ENCODE measurements at places on chromosomes 13 and 19. TPM values are rescaled to one million over a fixed set of nuclear protein-coding genes. Genes with fewer than 3 reads are reported as not detected.
A peak's percentile ranks its signal among the peaks of the same experiment; 100 is the strongest.

DNA sequence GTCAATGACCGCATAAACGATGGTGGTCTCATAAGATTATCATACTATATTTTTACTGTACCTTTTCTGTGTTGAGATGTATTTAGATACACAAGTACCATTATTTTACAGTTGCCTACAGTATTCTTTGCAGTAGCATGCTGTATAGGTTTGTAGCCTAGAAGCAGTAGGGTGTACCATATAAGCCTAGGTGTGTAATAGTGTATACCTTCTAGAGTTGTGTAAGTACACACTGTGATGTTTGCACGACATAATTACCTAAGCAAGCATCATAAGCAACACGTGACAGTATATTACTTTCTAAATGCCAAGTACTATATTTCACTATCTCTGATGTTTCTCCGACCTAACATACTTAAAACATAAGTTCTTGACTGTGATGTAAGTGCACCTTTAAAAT, 2.7 kb downstream of the LPAR6 start:
- ATAC-seq = peak; percentile 54

DNA sequence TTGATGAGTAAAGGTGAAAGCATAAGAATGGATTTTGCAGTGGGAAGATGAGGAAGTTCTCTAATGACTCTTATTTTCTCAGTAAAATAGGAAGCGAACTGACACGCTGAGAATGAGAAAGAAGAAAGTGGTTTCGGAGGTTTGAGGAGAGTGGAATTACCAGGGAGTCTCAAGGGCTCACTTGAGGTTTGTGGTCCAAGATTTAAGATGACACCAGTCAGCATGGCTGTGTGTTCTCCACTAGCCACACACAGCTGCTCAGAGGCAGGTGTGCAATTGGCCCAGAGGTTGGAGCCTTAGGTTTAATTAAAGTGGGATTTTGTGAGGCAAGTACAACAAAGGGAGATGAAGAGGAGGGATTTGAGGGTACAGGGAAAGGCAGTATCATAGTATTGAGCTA, 99.6 kb upstream of the NBEA start:
- no peak for ATAC-seq

DNA sequence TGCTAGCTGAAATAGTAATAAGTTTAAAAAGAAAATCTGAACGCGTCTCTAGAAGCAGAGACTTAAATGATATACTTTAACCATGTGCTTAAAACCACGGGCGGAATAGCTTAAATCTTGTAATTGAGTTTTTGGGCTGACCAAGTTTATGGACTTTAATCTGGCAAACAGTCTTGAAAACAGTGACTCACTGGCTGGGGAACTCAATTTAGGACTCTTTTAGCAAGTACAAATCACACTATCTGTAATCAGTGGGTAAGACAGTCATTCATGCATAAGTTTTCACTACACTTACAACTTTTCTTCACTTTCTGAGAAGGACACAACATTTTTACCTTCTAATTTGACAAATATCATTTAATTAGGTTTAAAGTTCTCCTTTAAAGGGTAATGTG, 26.8 kb downstream of the ZNF627 start:
- ATAC-seq = peak; percentile 60

DNA sequence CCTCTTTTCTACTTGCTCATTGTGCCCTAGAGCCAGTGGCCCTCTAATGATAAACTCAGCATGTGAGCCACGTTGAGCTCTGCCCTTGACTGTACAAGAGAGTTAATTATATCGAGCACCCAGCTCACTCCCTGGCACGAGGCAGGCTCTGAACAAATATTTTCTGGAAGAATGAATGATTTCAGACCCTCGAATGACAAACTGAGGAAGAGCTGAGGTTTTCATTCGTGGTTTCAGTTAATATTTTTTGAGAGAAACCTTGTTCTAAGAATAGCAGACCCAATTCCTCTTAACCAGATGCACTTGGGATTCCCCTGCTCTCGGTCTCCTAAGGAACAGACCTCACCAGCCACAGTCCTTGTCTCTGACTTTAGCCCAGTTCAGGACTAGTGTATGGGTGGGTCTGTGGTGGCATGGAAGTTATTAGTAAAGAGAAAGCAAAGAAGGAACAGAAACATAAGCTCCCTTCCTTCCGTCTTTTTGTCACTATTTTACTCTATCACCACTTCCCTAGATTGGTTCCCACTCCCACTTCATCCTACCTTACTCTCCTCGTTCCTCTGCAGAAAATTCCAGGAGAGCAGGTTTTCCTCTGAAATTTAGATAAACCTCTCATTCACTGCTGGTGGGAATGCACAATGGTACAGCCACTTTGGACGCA, 22.1 kb upstream of the WDFY2 start:
- peak; percentile 90 for ATAC-seq

DNA sequence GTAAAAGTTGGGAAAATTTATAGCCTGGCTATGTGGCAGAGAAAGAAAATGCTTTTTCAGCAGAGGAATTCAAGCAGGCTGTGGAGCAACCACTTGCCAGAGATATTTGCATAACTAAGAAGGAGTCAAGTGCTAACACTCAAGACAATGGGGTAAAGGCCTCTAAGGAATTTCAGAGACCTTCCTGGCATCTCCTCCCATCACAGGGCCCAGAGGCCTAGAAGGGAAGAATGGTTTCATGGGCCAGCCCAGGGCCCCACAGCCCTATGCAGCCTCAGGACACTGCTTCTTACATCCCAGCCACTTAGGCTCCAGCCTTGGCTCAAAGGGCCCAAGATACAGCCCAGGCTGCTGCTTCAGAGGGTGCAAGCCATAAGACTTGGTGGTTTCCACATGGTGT, 14.3 kb downstream of the SLC15A1 start:
- no peak for ATAC-seq

GRCh38 chr19:9705836-9706235, 30.9 kb upstream of the ZNF562 start:
- ATAC-seq = no peak

GRCh38 chr13:113973218-113974164, at the start of gene C13orf46:
Gene C13orf46 (minus strand): TSS chr13:113974076. CDS start chr13:113973997, 79 bp downstream.
- ATAC-seq = no peak

GRCh38 chr13:33536601-33537000, 251.0 kb upstream of the STARD13 start:
- ATAC-seq = peak; percentile 25

DNA sequence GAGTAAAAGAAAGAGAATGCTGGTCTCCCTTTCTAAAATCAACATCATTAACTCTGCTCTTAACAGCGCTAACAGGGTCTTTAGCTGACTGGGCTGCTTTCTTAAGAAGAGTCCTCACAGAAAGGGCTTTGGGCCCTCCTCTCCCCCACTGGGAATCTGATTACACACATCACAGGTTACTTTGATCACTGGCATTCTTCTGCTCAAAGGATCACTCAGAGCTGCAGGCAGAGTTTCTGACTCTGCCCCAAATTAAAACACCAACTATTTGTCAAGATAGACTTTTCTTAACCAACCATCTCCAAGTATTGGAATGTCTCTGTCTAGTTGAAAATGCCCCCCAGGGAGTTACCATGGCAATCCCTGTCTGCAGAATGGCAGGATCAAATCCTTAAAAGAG, 31.1 kb upstream of the SIAH3 start:
- ATAC-seq = no peak

- ATAC-seq = peak; percentile 44
Observed at GRCh38 chr19:50817941-50818858, 5.4 kb downstream of the KLK1 start.

- ATAC-seq = no peak
Observed at GRCh38 chr19:34596115-34596514, 80.8 kb downstream of the SCGB2B2 start.

DNA sequence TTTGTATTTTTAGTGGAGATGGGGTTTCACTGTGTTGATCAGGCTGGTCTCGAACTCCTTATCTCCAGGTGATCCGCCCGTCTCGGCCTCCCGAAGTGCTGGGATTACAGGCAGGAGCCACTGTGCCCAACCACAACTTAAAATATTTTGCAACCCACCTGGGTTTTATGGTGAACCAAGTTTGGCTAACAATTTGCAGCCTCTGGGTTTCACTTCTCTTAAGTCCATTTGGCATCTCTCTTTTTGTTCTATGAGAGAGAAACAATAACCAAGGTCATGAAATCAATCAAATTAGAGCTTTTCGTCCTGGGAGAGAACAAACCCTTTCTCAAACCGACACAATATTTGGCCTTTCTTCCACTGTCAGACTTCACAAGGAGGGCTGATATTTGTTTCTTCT, 5.6 kb upstream of the SMAD9 start:
- ATAC-seq = no peak

DNA sequence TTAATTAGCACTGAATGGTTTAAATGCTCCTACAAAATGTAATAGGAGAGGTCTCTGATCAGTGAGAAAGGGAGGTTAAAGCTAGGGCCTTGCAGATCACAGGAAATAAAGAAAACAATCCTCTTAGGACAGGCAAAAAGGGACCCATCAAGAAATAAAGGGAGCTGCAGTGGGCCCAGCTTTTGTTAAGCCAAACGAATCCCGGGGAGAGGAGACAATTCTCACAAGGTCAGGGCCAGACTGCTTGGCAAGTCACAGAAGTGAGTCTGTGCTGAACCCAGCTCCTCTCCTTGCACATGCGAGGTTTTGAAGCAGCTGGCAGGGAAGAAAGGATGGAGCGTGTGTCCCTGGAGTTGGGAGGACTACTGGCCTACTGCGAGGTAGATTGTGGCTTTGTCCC, 285.8 kb downstream of the COG6 start:
- ATAC-seq = no peak

GRCh38 chr19:35328851-35329285, at the start of gene CD22:
Gene CD22 (plus strand): TSS chr19:35329187. CDS start chr19:35332041, 2,854 bp downstream.
- no peak for ATAC-seq

DNA sequence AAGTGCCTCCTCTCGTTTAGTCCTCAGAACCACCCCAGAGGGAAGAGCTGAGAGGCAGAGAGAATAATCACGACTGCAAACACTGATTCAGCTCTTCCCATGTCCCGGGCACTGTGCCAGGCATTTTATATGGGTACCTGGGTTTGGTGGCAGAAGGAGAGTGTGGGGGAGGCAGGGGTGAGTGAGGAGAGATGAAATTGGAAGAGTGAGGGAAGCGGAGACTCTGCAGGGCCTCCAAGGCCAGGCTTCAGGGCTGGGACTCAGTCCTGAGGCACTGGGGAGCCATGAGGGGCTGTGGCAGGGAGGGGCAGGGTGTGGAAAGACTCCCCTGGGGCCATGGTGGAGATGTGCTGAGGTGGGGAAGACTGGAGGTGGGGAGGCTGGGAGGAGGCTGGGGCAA, 8.7 kb downstream of the SYNGR4 start:
- ATAC-seq = no peak

GRCh38 chr13:51590971-51591627, 6.8 kb downstream of the WDFY2 start:
- ATAC-seq = no peak

GRCh38 chr13:86438034-86438433, 638.8 kb upstream of the SLITRK6 start:
- ATAC-seq = no peak

DNA sequence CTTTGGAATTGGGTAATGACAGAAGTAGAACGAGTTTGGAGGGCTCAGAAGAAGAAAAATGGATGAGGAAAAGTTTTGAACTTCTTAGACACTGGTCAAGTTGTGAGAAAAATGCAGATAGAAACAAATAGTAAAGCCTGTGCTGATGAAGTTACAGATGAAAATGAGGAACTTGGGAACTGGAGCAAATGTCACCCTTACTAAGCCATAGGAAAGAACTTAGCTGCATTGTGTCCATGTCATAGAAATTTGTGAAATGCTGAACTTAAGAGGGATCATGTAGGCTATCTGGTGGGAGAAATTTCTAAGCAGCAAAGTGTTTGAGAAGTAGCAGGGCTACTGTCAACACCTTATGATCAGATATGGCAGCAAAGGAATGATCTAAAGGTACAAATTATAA, 289.2 kb upstream of the PCDH9 start:
- no peak for ATAC-seq

DNA sequence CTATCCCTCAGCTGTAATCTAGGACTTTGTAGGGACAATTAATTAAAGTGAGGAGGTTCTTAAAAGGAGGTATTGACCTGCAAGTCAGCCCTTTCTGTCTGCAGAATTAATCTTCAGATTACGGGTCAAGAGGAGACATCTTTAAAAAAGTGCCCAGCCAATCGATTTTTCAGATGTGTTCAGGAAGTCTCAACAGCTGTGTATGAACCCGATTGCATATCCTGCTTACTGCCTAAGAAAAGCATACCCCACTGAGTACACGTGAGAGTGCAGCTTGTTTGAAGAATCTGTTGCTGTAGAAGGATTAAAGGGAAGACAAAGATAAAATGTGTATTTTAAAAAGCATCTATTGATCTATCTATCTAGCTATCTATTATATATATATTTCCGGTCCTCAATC, 1194.5 kb downstream of the UQCRFS1 start:
- no peak for ATAC-seq

The MYPOP gene
- 7.4 TPM for total RNA-seq

The ANGPTL4 gene
- 120 TPM for total RNA-seq

The UBE2M gene
- 141 TPM for total RNA-seq

The KLK12 gene
- not detected for total RNA-seq
